ENCODE measurements at places on chromosomes 16 and 17.
A peak's percentile ranks its signal among the peaks of the same experiment; 100 is the strongest.

- DNase-seq: peak; percentile 96
These were observed 697 bp downstream of the CTF1 start for GRCh38 chr16:30896889-30897733.

GRCh38 chr17:50355336-50355700 lies 9.4 kb downstream of the XYLT2 start:
- DNase-seq: no peak

GRCh38 chr17:68704871-68705713 lies 103.9 kb upstream of the FAM20A start:
- no peak for DNase-seq

- DNase-seq: no peak
These were observed 33.2 kb upstream of the FAM20A start for GRCh38 chr17:68634345-68634876.

DNA sequence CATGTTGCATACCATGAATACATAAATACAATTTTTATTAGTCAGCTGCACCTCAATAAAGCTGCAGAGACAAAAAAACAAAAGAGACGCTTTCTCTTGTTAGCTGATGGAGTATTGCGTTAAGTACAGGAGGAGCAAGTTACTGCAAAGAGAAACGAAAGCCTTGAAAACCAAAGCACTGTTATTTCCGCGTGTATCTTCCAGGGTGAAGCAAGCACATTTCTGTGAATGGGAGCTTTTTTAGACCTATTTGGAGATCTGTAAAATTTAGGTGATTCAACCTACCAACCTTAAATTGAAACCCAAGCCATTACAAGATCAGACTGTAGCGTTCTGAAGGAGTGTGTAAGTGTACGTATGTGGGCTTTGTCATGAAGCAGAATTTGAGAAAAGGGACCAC lies 390.4 kb downstream of the SOX9 start:
- DNase-seq: no peak

- DNase-seq: no peak
These were observed 150.8 kb upstream of the RPH3AL start for GRCh38 chr17:503449-503700.

GRCh38 chr17:13523164-13523563 lies 78.6 kb downstream of the HS3ST3A1 start:
- no peak for DNase-seq

DNA sequence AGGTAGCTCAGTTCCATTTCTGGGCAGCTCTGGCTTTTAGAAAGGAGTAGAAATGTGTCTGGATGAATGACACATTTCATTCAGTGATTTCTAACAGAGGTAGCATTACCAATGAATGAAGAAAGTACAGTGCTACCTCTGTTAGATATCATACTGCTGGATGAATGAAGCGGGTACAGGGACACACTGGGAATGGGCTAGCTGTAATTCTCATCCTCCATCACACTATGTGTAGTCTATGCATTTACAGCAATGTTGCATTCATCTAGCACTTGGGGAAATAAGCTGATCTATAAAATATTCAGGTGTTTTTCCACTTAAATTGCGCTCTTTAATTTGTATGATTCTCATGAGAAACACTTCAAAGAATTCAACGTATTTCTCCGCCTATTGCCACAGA lies 158.3 kb upstream of the IRX5 start:
- no peak for DNase-seq

GRCh38 chr17:57104461-57105175 lies 19.6 kb downstream of the AKAP1 start:
- DNase-seq: no peak

DNA sequence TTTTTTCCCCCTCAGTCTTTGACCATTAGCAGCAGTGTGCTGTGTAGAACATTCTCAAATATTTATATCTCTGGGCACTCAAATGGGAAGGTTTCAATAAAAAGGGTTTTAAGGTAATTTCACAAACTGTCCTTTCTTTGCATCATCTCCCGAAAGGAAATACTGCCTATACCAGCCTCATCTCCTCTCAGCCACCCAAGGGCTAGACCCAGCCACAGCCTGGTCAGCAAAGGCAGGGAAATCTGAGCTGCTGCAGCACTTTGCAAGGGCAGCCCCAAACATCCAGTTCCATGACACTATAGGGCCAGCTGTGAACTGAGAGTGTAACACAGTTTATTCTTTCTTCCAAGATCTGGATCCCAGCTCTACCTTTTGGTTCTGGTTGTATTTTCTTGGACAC lies 28.9 kb downstream of the TMEM11 start:
- no peak for DNase-seq

- no peak for DNase-seq
These were observed 160.6 kb upstream of the RPL38 start for GRCh38 chr17:74042744-74043486.

GRCh38 chr17:1197379-1197778 lies 17.6 kb upstream of the ABR start:
- peak; percentile 54 for DNase-seq

- no peak for DNase-seq
These were observed 219.7 kb downstream of the SPECC1 start for GRCh38 chr17:20228860-20229259.

GRCh38 chr16:66359012-66359411 lies 7.5 kb upstream of the CDH5 start:
- no peak for DNase-seq

GRCh38 chr17:44911133-44912001 lies 3.9 kb downstream of the GFAP start:
- DNase-seq: peak; percentile 79

DNA sequence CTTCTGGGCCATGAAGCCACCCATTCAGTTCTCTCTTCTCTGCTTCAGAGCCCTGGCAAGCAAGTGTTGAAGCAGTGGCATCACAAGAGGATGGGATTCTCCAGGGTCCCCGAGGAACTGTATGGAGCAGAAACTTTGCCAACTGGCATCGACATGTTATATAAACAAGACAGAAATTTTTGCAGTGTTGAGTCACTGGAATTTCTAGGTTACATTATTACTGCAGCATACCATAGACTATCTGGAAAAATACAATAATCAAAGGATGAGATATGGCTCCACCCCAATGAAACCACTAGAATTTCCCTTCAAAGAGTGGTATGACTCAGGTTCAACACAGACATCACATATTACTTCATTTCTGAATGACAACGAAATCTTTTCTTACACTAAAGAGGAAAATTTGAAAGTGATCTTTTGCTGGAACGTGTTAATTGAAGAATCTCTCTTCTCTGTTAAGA lies 343.0 kb upstream of the DYNLRB2 start:
- no peak for DNase-seq

GRCh38 chr17:71572343-71572742 lies 548.5 kb upstream of the SOX9 start:
- no peak for DNase-seq

DNA sequence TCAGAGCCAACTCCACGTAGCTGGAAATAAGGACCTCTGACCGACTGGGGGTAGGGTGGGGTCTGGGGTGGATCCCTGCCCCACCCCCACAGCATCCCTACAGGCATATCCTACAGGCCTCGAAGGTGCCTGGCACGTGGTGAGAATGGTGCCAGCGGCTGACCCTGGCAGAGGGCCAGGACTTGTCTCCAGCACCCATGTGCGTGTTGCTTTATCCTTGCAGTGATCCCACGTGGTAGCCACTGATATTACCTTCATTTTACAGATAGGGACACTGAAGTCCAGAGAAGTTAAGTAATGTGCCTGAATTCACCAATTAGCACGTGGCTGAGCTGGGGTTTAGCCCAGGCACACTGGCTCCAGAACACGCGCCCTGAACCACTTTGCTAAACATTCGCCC lies 8.3 kb downstream of the ITGAD start:
- no peak for DNase-seq

DNA sequence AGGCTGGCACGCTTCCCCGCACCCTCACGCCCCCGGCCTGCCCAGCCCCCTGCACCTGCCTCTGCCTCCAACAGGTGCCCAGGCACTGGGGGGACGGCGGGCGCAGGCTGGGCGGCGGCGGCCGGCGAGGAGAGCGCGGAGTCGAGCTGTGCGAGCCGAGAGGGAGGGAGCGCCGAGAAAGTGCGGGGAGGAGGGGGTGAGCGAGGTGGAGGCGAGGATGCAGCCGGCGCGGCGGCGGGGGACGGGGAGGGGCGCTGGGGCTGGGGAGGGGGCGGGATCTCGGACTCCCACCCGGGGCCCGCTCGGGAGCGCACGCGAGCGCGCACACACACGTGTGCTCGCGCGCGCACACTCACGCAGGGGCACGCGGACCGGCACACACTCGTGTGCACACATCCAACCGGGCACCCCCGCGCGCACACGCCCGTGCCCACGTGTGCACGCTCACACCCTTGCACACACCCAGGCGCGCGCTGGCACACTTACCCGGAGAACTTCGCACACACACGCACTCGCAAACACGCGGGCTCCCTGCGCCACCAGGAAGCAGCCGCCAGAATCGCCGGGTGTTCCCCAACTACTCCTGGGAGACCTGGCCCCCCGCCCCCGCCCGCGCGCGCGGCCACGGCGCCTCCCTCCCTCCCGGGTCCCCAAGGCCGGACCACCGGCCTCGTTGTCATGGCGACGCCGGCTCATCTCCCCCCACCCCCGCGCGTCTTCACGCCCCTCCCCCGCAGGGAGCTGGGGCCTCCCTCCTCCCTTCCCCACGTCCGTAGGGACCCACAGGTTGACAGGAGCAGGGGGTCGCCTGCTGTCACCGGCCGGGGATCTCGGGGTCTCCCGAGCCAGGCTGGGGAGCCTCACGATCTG lies at the start of gene DOC2A:
TSS of gene DOC2A (minus strand) at position 184 of the 870 bp plus-strand sequence. CDS start 805 bp downstream, outside the sequence.
- DNase-seq: peak; percentile 18

DNA sequence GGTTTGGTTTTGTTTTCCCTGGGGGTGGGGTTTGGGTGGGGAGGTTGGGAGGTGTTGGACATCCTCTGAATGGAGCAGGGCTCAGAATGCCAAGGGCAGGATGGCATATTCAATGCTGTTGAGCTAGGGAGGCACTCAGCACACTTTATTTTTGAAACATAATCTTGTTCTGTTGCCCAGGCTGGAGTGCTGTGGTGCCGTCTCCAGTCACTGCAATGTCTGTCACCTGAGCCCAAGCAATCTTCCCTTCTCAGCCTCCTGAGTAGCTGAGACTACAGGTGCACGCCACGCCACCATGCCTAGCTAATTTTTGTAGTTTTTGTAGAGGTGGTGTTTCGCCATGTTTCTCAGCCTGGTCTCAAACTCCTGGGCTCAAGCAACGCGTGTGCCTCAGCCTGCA lies 186.1 kb downstream of the RPTOR start:
- DNase-seq: no peak

DNA sequence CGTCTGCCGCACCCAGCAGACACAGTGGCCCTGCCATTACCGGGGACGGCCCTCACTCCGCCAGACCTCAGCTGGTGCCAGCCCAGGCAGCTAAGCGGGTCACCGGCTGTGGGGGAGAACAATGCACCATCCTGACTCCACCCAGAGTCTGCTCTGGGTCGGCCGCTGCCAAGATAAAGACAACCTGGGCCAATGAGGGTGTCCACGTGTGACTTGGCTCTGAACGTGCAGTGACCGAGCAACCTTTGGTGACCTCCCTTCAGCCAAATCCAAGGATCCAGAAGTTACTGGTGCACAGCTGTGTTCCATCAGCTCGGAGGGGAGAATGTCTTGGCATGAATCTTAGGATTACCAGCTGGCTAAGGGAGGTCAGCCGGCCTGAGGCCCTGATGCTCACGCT lies 155.9 kb downstream of the NTN1 start:
- peak; percentile 71 for DNase-seq

DNA sequence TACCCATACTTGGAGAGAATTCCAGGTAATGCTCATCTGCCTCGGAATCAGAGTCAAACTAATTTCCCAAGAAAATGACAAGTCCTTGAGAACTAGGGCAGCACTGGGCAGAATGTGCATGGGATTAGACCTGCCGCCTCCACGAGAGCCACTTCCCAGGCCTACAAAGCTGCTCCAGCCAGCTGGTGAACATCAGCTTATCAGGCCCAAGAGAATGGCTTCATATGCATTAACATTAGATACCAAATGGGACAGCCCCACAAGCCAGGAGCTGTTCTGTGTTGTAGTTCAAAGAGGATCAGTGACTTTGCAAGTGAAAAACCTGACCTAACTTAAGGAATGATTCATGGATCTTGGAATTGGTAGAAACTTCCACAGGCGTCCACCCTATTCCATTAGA lies 203.3 kb downstream of the CYLD start:
- no peak for DNase-seq

DNA sequence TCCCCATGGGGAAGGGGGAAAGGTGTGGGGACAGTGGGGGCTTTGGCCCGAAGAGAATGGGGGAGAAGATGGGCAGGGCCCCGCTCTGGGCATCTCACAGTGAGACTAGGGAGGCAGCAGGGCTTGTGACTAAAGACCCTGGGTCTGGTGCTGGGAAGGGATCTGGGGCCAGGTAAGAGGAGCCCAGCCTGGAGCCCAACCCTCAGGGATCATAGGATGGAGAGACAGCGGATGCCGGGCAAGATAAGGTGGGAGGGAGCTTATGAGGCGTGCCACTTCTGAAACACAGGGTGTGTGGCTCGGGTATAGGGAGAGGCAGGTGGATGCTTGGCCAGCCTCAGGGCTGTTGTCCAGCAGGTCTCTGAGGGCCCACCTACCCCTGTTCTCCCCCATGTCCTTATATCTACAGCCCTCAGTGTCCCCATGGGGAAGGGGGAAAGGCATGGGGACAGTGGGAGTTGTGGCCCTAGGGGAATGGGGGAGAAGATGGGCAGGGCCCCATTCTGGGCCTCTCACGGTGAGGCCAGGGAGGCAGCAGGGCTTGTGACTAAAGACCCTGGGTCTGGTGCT lies 15.4 kb downstream of the USP6 start:
- DNase-seq: no peak

GRCh38 chr16:52128361-52128760 lies 418.6 kb downstream of the TOX3 start:
- DNase-seq: no peak

DNA sequence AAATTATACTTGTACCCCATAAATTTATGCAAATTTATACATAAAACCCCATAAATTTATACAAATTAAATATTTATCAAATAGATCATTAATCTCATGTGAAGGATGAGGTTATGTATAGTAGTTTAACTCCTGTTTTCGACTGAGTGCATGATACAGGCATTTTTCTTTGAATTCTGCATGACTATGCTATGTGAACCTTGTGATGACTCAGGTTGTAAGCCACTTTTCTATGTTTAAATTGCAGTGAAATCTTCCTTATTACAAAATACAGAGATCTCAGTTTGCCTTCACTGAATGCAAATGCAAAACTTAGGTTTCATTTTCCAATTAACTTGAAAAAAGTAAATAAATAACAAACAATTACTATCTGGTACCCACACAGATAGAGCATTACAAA lies 843.7 kb downstream of the CDH11 start:
- no peak for DNase-seq

GRCh38 chr16:668519-669171 lies 713 bp downstream of the RHOT2 start:
- no peak for DNase-seq

GRCh38 chr17:48814504-48814903 lies 2.5 kb downstream of the TTLL6 start:
- peak; percentile 45 for DNase-seq

Data from heart left ventricle (tissue), 16 donors.